ENCODE measurements at places on chromosomes 13 and 19.

- no peak for DNase-seq
Measured at GRCh38 chr13:113849981-113850721, 13.7 kb downstream of the GAS6 start.

DNA sequence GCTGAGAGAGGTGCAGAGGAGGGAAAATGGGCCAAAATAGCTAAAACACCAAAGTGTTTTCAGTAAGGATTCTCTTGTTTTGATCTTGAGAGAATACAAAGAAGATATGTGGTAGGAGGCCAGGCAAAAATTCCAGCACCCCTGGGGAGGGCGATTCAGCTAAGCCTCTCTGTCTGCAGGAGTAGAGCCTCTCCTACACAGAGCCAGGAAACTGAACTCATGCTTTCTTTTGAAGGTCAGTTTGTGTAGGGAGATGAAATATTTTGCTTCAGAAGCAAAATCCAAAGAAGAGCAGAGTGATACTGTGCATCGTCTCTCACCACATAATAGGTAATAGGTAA, 565.0 kb downstream of the FGF9 start:
- no peak for DNase-seq

DNA sequence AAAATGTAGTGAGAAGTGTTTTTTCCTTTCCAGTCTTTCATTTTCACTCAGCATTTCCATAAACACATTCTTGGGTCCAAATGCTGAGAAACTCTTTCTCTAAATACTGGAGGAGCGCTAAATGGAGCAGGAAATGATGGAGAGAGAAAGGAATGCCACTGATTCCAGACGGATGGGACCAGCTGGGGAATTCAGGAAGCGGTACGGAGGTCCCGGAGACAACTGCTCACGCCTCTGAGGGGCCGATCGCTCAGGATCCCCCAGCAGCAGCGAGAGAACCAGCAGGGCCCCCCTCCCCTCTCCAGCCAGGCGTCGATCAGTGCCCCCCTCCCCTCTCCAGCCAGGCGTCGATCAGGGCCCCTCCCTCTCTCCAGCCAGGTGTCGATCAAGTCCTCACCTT, 13.2 kb downstream of the RASA3 start:
- DNase-seq, result no peak

DNA sequence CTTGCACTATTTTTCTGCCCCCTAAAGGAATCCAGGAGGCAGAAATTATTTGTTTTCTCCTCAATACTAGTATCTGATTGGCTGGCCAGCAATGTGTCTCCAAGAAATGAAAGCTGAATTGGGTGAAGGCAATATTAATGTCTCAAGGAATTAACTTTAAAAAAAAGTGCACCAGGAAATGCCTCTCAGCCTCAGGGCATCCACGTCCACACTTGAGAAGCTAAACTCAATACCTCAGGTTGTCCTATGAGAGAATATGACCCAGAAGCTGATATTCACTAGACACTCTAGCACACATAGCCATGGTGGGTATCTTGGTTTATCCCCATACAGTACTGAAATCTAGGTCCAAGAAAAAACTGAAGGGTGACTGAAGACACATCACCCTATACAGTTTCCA, 2.1 kb downstream of the ZNF91 start:
- no peak for DNase-seq

- no peak for DNase-seq
Measured at GRCh38 chr13:90416938-90417337, 930.5 kb upstream of the MIR17HG start.

GRCh38 chr13:110894086-110894485, 20.8 kb downstream of the ANKRD10 start:
- no peak for DNase-seq

- DNase-seq, result no peak
Measured at GRCh38 chr13:113965968-113966884, 7.7 kb downstream of the C13orf46 start.

GRCh38 chr19:17393002-17393401, 994 bp downstream of the CCDC194 start:
- DNase-seq, result no peak

DNA sequence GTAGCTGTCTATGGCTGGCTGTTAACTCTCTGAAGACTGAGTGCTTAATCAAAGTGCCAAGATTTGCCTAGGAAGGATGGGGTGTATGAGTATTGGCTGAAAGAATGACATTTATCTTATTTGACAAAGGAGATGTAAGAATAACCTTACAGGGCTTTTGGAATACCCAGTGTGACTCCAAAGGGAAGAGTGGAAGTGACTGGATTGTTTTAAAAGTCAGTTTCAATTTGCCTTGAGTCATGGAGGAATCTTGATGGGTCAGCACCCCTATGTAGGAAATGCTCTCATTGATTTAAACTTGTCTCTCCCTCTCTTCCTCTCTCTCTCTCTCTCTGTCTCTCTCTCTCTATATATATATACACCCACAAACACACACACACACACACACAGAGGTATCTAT, 118.4 kb upstream of the CLDN10 start:
- DNase-seq, result no peak

DNA sequence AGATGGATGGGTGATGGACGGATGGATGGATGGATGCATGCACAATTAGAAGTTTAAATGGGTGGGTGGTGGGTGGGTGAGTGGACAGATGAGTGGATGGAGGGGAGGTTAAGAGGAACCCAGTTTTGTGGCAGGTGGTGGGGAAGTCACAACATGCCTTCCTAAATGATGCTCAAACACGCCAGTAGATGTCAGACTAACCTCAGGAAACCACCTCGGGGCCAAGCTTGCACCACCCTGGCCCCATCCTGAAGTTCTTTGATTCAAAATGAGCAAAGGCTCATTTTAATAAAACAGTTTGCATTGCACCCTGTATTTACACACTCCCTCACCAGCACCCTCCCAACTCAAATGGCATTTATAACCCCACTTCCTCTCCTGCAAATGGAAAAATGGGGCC, 91.4 kb upstream of the CACNA1A start:
- no peak for DNase-seq

GRCh38 chr19:32581705-32582179, 752 bp downstream of the PDCD5 start:
- DNase-seq, result no peak

DNA sequence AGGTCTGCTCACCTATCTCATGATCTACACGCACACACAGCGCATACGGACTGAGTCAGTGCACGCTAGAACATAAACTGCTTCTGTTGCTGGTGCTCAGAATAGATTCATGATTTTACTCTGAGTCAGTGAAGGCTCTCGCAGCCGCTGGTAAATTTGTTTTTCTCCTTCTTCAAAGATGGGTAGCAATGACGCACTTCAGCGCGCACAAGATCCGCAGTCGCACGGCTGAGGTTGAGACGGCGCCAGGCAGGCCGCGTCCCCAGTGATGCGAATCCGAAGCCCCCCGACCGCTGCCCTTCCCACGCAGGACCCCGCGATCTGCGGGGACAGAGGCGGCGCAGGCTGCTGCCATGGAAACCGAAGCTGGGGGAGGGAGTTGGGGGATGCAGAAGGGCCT, 103.7 kb upstream of the USP29 start:
- no peak for DNase-seq

DNA sequence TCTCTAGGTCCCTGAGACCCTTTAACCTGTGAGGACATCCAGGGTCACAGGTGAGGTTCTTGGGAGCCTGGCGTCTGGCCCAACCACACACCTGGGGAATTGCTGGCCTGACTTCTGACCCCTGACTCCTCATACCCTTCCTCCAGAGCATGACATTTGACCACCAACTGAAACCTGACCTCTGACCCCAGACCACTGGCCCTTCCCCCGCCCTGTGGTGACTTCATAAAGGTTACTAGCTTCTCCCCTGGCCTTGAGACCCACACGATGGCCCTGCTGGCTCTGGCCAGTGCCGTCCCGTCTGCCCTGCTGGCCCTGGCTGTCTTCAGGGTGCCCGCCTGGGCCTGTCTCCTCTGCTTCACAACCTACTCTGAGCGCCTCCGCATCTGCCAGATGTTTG, at the start of gene SPACA6:
Gene SPACA6 (plus strand): TSS at position 71 of the 400 bp plus-strand sequence. CDS start 197 bp downstream, at position 268.
- DNase-seq, result no peak

GRCh38 chr19:55679343-55680257, 4.6 kb downstream of the EPN1 start:
- DNase-seq, result no peak

DNA sequence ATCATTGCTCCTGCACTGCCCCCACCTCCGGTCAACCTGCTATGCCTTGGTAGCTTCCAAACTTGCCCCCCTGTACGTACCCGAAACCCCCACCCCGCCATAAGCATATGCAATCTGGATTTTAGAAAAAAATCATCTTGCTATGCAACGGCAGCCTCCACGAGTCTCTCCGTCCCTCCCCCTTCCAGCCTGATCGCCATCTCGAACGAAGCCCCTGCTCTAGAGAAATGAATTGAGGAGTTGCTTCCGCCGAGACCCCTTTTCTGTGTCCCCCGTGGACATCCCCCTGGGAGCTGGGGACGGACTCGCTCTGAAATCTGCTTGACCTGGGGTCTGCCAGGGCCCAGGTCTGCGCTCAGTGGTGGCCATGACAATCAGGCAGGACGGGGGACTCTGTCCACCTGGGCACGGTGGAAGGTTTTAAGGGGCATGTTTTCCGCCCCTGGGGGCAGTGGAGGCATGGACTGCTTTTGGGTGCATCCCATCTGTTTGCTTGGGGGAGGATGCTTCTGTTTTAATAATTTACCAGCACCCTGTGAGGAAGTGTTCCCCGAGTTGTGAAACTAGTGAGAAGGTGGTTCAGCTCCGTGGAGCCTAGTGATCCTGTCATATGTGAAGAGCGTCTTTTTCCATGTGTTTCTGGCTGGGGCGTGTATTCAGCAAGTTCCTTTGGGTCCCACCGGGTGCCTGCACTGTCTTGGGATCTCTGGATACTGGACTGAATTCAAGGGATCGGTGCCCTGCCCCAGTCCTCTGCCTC, 1.0 kb downstream of the KDM4B start:
- peak; percentile 82 for DNase-seq

DNA sequence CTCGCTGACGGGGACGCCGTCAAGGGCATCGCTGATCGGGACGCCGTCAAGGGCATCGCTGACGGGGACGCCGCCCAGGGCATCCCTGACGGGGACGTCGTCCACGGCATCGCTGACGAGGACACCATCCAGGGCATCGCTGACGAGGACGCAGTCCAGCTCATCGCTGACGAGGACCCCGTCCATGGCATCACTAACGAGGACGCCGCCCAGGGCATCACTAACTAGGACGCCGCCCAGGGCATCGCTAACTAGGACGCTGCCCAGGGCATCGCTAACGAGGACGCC, 945.2 kb downstream of the TUBA3C start:
- no peak for DNase-seq

DNA sequence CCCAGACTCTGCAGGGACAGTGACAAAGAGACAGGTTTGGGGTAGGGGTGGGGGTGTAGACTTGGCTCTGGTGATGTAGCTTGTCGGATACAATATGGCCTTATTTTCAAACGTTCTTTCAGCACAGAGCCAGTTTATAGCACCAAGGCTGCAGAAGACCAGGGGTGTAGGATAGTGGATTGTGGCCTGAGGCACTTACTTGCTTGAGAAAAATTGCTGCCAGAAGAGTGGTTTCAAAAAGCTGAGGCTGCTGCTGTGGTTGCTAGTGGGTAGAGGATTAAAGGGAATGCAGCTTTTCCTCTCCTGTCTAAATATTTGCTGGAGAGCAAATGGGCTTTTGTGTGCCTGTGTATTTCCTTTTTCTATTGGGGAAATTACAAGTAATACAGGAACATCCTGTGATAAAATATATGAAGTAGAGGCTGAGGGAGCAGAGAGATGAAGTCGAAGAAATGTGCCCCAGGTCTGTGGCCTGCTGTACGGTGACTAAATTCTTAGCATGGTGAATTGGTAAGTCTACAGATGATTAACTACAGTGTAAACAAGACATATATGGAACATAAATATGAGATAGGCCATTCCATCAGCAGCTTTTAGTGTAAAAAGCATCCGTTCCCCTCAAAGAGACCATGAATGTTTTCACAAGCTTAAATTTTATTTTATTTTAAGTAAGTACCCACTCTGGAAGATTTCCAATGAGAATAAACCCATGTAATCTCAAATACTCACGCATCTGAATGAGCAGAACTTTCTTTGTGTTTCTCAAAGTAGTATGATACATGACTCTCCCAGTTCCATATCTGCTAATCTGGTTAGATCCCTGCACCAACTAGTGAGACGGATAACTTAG, 112.9 kb downstream of the LRCH1 start:
- no peak for DNase-seq

DNA sequence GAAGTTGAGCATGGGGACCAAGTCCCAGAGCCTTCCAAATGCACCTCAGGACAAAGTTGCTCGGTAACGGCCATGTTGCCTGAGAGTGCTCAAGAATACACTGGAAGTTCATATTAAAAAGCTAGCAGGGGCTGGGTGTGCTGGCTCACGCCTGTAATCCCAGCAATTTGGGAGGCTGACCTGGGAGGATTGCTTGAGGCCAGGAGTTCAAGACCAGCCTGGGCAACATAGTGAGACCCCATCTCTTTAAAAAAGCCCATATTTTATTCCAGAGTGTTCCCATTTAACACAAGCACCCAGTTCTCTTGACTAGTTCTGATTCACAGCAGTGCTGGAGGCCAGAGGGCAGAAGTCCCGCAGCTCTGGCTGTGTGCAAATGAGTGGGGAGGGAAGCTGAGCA, 8.1 kb upstream of the GPI start:
- no peak for DNase-seq

DNA sequence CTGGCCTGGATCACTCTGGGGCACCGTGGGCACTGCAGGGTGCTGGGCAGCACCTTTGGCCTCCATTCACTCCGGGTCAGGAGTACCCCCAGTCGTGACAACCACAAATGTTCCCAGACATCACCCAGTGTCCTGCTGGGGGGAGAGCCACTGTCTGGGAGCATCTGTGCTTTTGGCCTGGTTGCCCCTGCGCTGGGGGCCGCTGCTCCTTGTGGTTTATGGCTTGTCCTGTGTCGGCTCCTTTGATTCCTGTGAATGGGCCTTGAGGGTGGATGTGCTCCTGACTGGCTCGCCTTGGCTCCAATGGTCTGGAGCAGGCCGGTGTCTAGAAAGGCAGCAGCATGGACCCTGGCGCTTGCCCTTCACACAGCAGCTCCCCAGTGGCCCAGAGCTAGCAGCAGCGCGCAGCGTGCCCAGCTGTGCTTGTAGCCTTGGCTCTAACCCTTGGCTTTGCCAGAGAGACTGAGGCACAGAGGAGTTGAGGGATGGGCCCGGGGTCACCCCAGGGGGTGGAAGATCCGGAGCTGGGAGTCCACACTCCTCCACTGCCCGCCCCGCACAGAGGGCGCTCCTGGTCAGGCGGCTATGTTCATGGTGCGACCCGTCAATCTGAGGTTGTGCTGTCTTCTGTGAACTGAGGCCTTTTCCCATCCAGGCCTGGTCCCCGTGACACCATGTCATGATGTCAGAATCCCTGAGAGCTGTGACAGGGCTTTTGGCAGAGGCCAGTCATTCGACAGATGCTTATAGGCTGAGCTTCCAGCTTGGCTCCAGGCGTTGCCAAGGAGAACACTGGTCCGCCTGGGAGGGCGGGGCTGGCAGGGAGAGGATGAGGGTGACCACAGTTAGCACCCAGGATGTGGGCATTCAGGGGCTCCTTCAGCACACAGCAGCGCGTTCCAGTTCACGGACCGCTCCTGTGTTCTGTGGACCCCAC, 4.1 kb downstream of the DAZAP1 start:
- no peak for DNase-seq

GRCh38 chr13:75312884-75313520, 169.0 kb downstream of the TBC1D4 start:
- no peak for DNase-seq

- DNase-seq, result no peak
Measured at GRCh38 chr19:54262066-54262465, 5.0 kb upstream of the LILRB5 start.
